ENCODE measurements at places on chromosomes 7 and 10. TPM values are rescaled to one million over a fixed set of nuclear protein-coding genes. Genes with fewer than 3 reads are reported as not detected.

Gene MRPL43
- 50.7 TPM for total RNA-seq

Gene HOXA13
- total RNA-seq, result not detected

Gene GDF10
- total RNA-seq, result not detected

Gene IFIT2
- total RNA-seq, result 1.7 TPM

Gene DYNC1I1
- 0.54 TPM for total RNA-seq

Data from endothelial cell of coronary artery (primary cell).